ENCODE measurements at places on chromosomes 3 and 15.

DNA sequence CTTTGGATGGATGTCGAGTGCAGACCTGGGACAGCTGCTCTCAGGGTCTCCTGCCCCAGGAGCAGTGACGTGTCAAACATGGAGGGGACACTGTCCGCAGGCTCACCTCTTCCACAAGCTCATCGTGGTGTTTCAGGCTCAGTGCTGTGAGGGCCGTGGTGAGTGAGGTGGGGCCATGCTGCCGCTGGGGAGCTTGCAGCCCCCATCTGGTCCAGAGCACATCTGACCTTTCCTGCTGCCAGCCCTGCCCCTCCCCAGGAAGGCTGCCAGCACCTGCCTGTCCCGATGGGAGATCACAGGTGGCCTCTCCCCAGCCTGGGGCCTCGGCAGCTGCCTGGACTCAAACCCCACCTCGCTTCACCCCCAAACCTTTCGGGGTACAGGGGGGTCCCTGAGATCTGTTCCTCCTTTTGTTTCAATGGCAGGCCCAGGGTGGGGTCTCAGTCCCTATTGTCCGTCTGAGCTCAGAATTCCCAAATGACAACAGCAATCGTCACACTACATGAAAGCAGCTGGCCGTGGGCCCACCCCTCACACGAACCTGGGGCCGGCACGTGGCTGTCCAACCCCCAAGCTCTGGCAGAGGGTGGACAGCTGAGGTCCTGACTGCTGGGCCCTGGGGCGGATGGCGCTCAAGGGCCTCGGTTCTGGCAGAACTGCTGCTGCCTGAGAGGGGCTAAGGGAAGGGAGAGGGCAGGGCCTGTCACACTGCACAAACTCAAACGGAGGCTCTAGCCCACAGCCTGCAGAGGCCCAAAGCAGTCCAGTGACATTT, 65.0 kb upstream of the RPL32 start:
- no peak for DNase-seq

DNA sequence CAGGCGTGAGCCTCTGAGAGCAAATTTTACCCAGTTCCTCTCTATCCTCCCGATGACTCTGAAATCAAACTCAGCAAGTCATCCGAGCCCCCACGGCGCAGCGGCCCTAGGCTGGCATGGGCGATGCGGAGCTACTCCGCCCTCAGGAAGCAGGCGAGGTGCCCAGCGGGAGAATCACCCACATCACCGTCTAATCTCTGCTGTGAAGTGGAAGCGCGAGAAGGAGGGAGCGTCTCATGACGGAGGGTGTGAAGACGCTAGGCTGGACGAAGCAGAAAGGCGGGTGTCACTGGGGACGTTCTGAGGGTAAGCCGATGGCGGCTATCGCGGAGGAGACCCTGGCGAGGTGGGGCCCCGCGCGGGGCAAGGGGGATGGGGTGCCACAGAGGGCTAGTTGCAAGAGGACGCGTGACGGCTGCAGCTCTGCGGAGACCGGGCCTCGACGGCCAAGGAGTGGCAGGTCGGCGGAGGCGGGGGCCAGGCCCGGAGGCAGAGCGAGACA, 9.1 kb upstream of the GNAI2 start:
- DNase-seq, result peak; percentile 52

DNA sequence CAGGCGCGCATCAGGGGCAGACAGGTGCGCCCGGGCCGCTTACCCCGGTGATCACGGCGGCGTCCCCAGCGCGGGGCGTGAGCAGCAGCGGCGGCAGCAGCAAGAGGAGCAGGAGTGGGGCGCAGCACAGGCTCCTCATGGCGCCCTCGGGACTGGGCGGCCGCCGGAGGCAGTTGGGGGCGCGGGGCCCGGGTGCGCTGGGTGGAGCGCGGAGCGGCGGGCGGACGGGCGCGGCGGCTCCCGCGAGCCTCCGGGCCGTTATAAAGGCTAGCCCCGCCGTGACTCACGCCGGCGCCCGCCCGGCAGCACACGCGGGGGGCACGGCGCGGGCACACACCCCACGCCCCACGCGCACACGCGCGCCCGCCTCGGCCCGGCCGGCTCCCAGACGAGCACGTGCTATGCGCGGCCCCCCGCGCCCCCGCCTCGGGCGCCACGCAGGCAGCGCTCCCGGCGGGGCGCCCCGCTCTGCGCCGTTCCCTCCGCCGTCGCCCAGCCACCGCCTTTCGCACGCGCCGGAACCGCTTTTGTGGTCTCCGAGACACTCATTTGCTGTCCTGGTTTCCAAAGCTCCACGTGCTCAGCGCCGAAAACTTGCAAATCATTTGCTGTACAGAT, at the start of gene PROK2:
Gene PROK2 (minus strand): TSS at position 235 of the 618 bp plus-strand sequence. CDS start 96 bp downstream, at position 139.
- no peak for DNase-seq

DNA sequence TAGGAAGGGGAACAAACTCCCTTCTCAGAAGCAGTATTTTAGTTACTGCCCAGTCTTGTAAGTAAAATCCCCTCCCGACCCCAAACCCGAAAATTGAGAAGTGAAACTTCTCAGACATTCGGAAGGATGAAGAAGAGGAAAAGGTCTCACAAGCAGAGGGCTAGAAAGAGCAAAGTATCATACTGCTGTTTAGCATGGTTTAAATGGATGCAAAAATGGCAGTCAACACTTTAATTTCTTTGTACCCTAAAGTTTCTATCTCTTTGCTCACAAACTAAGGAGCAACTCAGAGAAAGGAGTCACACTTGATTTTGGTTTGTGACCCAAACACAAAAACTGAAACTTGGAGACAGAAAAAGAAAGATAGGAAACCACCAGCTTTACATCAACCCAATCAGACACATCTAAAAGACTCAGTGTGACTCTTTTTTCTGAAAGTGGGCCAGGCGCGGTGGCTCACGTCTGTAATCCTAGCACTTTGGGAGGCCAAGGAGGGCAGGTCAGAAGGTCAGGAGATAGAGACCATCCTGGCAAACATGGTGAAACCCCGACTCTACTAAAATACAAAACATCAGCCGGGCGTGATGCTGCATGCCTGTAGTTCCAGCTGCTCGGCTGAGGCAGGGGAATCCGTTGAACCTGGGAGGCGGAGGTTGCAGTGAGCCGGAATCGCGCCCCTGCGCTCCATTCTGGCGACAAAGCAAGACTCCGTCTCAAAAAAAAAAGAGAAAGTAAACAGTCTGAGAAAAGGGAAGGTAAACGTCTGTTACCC, 63.2 kb upstream of the ATP11B start:
- no peak for DNase-seq

GRCh38 chr15:62136911-62137865, 27.9 kb downstream of the C2CD4B start:
- DNase-seq, result no peak

GRCh38 chr15:79198461-79198860, 84.1 kb upstream of the ANKRD34C start:
- DNase-seq, result no peak

DNA sequence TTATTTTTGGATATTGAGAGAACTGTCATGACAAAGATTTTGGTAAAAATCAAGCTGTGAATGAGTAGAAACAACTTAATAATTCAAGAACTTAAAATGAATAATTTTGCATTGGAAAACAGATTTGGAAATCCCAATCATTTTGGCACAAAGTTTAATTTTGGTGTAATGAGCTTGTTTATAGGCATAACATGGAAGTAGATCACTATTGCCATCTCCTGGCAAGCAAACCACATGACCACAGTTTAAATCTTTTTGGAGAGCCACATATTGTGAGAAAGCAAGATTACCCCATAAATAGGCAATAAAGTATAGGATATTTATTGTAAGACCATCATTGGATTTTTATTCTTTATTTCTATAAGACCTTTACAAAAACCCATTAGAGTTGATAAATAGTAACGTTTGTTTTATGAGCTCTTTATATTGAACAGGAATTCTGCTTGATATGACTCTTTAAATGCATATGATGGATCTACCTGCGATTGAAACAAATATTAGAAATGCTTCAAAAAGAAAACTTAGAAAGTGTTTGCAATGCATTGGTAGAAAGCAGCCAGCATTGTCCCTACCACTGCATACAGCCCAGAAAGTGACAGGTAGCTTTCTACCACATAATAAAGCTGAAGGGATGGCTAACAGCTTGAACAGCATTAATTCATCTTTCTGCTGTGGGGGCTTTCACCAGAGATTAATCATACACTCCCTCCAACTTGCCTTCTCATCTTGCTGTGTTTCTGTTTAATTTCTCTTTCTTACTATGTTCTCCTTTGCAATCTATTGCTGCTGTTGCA, 766.8 kb downstream of the TBL1XR1 start:
- DNase-seq, result no peak
